ENCODE measurements at places on chromosomes 5 and 9.

DNA sequence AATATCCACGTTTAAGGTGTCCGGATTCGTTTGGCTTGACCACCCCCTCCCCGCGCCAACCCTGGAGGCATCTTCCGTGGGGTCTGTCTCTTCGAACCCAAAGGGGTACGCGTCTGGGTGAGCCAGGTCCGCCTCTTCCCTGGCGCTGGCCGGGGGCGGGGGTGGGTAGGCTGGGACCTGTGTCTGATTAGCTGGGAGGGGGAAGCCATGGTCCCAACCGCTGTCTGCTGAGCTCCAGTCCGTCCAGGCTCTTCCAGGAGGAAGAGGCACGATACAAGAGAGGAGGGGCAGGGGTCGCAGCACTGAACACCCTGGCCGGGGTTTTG, at the start of gene LVRN:
Gene LVRN, plus strand, starts transcription at position 237 of the 326 bp plus-strand sequence. CDS start 143 bp downstream, outside the sequence.
- no peak for DNase-seq

DNA sequence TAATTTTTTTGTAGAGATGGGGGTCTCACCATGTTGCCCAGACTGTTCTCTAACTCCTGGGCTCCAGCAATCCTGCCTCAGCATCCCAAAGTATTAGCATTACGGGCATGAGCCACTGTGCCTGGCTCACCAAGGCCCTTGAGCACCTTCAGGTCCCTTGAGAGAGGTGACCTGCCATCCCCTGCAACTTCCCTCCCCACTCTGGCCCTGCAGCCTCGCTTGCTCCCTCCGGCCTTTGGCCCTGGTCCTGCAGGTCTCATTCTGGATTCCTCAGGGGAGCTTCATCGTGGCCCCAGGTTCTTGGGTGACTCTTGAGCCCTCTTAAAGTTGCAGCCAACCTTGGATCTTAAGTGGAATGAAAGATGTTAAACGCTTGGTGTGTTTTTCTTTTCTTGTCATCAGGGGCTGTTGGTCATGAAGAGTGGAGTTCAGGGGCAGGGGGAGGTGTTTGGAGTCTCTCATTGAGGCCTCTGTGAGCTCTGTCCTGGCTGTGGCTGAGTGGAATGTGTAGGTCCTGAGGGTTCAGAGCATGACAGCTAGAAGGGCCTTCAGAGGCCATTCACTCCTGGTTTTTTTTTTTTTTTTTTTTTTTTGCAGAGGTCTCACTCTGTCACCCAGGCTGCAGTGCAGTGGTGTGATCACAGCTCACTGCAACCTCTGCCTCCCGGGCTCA, 33.0 kb downstream of the PPARGC1B start:
- no peak for DNase-seq

GRCh38 chr9:72464857-72465592, 56.4 kb upstream of the TMC1 start:
- DNase-seq, result no peak

- no peak for DNase-seq
These were observed 507 bp upstream of the DPH7 start for GRCh38 chr9:137579259-137579604.

GRCh38 chr5:140927228-140927573, 1.1 kb downstream of the PCDHAC1 start:
- no peak for DNase-seq

DNA sequence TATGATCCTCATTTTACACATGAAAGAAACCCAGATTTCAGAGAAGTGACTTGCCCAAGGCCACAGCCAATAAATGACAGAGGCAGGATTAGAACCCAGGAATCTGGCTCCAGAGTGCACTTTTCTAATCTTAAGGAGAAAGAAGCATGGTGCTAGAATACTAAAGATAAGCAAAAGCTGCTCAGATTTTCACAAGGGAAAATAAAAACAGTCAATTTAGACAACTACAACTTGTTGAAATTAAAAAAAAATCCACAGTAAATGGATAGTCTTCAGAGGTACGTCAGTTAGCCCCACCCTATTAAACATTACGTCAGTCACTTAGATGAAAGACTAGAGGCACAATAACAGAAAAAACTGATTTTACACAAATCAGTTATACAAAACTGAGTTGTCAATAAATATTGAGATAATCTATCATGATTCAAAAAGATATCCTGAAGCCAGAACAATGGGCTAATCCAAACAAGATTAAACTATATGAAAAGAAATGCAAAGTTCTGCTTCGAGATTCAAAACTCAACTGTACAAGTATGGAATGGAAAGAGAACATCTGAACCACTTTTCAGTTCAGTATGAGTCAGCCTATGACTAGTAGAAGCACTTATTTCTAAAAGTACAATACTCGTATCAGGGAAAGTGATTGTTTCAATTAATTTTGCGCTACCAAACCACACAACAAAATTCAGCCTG, 9.3 kb downstream of the TMEM245 start:
- no peak for DNase-seq

GRCh38 chr9:125396799-125397198, 135.2 kb downstream of the GAPVD1 start:
- no peak for DNase-seq

GRCh38 chr9:134324359-134325095, 1.7 kb upstream of the RXRA start:
- DNase-seq, result no peak

DNA sequence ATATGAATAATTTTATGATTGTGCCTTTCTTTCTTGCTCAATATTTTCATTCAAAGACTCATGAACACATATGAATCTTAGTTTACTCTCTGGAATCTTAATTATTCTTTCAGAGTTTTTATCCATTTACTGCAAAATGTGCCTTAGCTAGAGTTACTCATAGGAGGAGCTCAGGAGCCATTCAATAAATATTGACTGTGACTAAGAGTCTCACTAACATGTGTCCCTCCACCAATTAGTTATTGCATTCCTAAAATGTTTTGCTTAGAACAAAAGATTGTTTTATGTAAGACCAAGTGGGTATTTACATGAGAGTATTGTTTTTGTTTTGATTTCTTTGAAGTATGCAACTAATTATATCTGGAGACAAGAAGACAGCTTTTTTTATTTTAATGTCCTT, 218.4 kb upstream of the MAST4 start:
- DNase-seq, result no peak

DNA sequence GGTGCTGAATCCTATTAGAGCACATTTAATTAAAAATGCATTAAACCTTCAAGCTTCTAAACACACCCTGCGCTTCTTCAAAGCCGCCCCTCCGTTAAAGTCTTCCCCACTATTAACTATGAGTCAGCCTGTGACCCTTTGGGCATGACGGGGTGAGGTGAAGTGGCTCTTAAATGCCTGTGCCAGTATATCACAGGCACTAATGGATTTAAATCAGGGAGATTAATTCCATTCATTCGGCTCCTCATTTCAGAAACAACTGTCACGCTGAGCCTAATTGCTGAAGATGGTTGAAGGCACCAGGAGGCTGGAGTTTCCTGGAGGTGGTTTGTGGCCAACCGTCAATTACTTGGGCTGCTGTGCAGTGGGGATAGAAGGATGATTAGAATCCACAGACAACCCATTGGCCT, 192.6 kb upstream of the MSX2 start:
- DNase-seq, result no peak

DNA sequence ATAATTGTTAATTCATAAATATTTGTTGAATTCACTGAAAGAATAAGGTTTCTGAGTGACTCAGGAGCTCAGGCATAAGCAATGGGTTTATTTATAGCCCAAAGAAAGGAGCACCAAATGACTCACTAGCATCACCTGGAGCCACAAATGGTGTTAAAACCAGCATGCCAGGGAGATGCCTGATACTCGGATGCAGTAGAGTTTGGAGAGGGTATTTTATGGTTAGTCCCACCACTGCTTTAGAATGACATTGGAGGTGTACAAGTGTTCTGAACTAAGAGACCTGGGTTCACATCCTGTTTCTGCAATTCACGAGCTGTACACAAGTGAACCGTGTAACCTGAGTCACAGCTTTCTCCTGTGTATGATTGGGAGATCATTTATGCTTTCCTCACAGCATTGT, 25.2 kb downstream of the CCL28 start:
- no peak for DNase-seq

GRCh38 chr9:124183772-124184171, 74.0 kb upstream of the NEK6 start:
- no peak for DNase-seq

GRCh38 chr9:13078164-13078563, 201.3 kb downstream of the MPDZ start:
- DNase-seq, result no peak

DNA sequence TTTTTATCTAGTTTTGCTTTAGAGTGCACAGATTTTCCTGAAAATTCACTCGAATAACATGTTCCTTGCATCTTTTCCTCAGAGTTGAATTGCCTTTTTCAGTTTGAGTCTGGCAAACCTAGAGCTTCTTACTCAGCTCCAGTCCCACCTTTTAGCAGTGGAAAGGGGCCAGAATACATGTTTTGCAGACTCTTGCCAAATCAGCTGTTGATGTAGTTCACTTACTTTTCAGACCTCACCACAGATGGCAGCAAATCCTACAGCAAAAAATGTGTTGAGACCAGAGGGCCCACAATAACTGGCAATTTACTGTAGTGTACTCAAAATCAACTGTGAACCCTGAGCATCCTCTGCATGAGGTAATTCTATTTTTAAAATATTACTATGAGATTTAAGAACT, 545.2 kb upstream of the ACO1 start:
- no peak for DNase-seq

DNA sequence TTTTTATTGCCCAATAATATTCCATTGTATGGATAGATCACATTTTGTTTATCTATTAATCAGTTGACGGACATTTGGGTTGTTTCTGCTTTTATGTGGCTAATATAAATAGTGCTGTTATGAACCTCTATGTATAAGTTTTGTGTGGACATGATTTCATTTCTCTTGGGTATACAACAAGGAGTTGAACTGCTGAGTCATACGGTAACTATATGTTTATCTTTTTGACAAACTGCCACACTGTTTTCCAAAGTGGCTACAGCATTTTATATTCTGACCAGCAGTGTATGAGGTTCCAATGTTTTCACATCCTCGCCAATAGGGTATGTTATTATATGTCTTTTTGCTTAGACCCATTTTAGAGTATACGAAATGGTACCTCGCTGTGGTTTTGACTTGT, 264.3 kb downstream of the RFX3 start:
- no peak for DNase-seq

GRCh38 chr5:76958991-76959767, 6.3 kb downstream of the CRHBP start:
- DNase-seq, result no peak

DNA sequence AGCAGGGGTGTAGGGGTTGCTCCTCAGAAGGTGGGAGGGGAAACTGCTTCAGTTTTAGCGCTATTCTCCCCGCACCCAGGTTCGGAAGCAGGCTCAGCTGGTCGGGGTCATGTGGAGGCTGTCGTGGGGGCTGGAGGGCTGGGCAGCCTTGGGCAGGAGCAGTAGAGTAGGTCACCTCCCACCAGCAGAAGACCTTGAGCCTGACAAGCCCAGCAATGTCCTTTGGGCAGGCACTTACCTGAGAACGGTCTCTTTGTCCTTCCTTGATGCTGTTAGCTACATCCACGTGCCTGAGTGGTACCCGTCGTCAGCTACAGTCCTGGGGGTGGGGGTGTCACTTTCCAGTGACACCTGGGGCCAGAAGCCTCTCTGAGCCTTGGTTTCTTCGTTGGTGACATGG, 20.3 kb downstream of the ENHO start:
- no peak for DNase-seq

- DNase-seq, result no peak
These were observed 8.5 kb downstream of the AFAP1L1 start for GRCh38 chr5:149280124-149280523.

DNA sequence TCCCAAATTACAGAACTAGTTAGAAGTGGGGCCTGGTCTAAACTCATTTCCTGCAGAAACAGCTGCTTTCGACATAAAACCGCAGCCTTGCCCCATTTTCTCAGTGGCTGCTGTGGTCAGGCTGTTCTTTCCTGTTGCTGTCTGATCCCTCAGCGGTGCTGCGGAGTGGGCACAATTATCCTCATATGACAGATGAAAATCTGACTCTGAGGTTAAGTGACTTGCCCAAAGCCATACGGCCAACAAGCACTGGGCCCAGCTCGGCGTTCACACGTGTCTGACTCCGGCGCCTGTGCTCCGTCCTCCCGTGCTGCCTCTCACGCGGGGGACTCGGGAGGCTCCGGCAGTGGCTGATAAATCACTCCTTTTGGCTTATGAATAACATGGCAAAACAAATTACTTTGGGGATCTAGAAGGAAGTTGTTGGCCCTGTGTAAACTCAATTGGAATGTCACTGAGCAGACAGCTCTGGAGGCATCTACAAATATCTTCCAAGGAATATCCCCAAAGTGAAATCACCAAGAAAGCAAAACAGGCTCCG, 142.6 kb upstream of the LMX1B start:
- DNase-seq, result peak; percentile 42

- DNase-seq, result no peak
These were observed 417.2 kb upstream of the C9orf72 start for GRCh38 chr9:27990524-27990923.

DNA sequence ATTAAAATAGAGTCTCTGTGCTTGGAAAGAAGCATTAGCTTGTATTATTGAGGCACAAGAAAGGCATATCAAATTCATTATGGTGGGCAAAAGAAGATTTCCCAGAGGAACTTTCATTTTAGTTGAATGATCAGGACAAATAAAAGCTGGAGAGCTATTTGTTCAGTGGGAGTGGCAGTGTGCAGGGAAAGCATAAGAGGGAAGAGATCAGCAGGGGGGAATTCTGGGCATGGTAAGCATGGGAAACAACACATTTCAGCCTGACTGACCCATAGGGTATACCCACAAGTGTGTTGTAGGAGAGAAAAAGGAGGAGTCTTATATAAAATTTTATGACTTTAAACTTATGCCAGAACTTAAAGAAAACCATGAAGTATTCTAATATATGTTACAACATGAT, 167.7 kb upstream of the RASA1 start:
- DNase-seq, result no peak

- DNase-seq, result no peak
These were observed 54.3 kb downstream of the EHMT1 start for GRCh38 chr9:137672907-137673791.

- no peak for DNase-seq
These were observed 45.9 kb downstream of the AMBP start for GRCh38 chr9:114031948-114032840.

DNA sequence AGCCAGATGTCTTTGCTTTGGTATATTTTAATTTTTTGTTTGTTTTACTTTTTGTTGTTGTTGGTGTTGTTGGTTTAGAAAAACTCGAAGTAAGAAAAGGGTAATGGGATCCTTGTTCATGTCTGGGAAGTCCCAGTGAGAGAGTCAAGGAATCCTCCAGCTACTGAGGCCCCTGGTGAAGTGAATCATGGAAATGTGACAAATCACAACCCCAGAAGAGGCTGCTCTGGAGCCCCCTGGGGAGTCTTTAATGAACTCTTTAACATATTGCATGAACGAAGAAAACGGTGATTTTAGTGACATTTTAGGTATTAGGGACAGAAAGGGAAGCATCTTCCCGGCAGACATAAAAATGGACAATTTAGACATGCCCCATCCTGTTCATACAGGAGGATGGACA, 41.3 kb downstream of the TMEM174 start:
- DNase-seq, result no peak

GRCh38 chr9:36135741-36136271, 727 bp upstream of the GLIPR2 start:
- no peak for DNase-seq

- no peak for DNase-seq
These were observed 312.3 kb upstream of the RIOK2 start for GRCh38 chr5:97495301-97495700.

- no peak for DNase-seq
These were observed 513.7 kb upstream of the PTGER4 start for GRCh38 chr5:40165789-40166728.
